Activated CD4-positive, alpha-beta memory T cell treated with anti-CD3 and anti-CD28 coated beads, Interleukin-2, amount 10 ng/mL, durations not matched to agents 7 days and 5 days (primary cell): ENCODE measurements at places on chromosomes 2 and 18.

DNA sequence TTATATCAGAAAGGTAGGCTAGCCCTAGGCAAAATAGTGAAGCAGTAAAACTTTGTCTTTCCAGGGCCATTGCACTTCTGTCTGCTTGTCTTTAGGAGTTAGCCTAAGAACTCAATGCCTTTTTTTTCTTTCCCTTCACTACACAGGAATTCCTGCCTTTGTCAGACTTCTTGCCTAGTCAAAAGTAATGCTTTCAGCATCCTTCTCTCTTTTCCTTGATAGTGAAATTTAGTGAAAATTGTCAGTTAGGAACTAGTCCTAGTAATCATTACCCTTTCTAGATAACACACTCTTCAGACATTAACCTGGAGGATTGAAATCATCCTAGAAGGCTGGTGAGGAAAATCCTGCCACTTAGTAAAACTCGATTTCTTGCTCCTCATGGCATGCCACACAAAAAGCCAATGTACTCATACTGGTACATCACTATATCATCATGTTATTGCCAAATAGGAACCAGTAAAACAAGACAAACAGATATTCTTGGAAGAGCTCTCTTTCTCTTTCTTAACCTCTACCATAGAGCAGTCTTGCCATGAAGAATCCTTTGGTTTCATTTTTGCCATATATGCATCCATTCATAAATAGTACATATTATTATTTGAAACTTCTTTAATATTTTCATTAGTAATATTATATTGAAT lies 320.5 kb downstream of the CTNNA2 start:
- no peak for DNase-seq

GRCh38 chr2:30110773-30111172 lies 36.0 kb upstream of the YPEL5 start:
- DNase-seq, result no peak

DNA sequence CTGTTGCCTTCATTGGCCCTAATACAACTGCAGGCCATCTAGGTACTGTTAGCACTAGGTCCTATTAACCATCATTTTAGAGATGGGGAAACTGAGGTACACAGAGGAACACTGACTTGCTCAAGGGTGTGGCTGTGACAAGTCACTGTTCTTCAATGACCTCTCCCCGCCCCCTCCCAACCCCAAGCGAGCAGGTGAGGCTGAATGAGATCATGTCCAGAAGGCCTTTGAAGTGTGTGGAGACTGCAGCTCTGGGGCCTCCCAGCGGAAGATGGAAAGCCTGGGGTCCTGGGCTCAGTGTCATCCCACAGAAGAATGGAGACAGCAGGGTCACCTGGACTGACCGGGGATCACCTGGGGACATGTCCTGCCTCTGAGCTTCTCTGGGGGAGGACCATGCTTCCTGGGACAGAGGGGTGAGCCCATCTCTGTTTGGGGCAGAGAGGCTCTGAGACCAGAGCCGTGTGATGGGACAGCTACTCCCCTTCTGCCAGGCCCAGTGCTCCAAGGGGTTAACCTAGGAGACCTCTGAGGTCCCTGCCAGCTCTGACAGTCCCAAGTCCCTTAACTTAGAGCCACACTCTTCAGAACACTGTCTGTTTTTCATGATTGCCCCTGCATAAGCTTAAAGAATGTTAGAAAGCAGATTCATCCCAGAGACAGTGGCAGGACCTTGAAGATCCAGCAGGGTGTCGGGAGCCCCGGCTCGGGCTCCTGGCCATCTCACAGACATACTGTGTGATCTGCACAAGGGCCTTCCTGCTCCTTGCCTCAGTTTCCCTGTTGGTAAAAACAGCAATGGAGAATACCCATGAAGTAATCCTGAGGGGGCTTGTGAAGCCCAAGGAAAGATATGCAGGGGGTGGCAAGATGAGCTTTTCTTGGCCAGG lies 16.7 kb upstream of the FOSL2 start:
- DNase-seq, result no peak

- DNase-seq, result no peak
Observed at GRCh38 chr2:144358979-144359541, 160.9 kb downstream of the ZEB2 start.

DNA sequence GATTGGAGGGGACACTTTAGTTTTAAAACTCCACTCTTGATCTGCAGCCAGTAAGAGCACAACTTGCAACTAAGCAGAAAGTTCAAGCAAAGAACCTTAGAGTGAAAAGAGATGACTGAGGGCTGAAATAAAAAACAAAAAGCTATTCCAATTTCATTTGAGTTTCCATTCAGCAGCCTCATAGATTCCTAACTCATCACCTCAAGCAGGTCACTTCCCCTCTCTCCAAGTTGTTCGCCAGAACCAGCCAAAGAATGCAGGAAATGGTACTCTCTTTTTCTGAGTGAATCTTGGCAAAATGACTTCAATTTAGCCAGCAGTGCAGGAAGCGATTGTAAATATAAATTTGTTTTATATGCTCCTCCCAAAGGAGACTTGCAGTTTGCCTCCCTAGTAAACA lies 213.3 kb downstream of the SETBP1 start:
- no peak for DNase-seq

DNA sequence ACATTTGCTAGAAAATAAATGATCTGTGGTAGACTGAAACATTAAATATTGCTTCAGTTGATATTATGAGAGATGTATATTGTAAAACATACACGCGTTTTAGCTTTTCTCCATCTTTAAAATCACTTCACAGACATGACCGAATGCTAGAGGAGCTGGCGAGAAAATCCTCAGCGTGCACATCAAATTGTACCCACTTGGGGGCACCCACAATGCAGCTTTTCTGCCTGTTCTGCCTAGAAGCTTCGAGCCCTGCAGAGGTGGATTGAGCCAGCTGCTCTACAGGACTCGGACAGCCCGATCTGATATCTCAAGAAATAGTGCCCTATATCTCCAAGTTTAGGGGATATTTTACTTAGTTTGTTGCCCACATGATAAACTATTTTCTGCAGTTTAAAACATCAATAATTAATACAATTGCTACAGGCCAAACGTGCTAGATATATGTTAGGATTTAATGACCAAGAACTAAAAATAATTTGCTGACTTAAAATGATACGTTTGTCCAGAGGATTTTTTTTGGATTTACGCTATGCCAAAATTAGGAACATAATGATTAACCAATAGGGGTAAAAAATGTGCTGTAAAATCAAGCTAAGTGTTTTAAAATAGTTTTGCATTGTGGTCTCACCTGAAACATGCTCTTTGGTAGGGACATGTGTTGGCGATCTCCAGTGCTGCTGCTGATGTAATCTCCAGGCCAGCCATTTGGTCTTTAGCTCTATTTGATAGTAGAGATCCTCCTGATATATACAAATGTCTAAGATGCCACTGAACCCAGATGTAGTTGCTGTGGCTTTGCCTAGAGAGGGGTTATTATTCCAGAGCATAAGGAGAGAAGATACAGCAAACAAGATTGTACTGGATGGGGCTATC lies 22.3 kb upstream of the ATP5MC3 start:
- peak; percentile 57 for DNase-seq

GRCh38 chr2:157876066-157876785 lies at the start of gene ACVR1:
Gene ACVR1 (minus strand): TSS chr2:157876330. CDS start chr2:157799493, 76,837 bp downstream.
- DNase-seq, result peak; percentile 87

DNA sequence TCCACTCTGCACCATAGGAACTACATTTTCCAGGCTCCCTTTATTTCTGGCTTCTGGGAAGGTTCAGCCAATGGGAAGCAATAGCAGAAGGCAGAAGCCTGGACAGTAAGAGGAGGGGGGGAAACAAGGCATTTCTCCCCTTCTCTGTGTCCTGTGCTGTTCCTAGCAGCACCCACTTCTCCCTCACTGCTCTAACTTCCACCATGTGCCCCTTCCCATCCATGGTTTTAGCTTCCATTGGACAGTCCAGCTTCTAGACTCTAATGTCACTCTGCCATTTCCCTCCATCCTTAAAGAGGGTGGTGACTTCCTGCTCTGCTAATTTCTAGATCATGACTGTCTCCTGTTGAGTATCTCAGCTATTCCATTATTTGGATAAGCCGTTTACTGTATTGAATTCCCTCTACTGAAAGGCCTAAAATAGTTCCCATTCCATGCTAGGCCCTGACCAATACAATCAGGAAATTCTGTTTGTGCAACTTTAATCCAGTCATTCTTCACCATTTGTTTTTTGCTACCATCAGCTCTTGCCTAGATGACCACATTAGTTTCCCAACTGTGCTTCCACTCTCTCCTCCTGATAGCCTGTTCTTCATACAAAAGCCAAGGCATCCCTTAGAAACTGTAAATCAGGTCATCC lies 20.8 kb upstream of the LYPD1 start:
- no peak for DNase-seq

GRCh38 chr2:121472470-121472993 lies 58.1 kb upstream of the RNU4ATAC start:
- DNase-seq, result no peak

GRCh38 chr2:167817908-167818307 lies 429.5 kb downstream of the STK39 start:
- DNase-seq, result no peak

DNA sequence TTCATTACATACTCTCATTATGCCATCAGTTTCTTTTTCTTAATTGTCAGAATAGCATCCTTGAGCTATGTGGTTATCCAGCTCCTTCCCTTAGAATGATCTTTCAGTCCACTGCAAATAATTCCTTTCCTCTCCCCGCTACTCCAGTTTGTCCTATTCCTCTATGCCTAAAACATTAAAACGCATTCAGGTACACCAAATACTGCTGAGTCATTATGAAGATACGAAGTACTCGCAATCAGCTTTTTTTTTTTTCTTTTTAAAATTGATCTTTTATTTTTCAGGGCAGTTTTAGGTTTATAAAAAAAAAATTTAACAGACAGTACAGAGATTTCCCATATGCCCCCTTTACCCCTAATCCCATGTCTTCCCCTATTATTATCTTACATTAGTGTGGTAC lies 164.8 kb upstream of the TMEM200C start:
- no peak for DNase-seq

GRCh38 chr2:145268931-145269330 lies 749.0 kb upstream of the ZEB2 start:
- DNase-seq, result no peak

DNA sequence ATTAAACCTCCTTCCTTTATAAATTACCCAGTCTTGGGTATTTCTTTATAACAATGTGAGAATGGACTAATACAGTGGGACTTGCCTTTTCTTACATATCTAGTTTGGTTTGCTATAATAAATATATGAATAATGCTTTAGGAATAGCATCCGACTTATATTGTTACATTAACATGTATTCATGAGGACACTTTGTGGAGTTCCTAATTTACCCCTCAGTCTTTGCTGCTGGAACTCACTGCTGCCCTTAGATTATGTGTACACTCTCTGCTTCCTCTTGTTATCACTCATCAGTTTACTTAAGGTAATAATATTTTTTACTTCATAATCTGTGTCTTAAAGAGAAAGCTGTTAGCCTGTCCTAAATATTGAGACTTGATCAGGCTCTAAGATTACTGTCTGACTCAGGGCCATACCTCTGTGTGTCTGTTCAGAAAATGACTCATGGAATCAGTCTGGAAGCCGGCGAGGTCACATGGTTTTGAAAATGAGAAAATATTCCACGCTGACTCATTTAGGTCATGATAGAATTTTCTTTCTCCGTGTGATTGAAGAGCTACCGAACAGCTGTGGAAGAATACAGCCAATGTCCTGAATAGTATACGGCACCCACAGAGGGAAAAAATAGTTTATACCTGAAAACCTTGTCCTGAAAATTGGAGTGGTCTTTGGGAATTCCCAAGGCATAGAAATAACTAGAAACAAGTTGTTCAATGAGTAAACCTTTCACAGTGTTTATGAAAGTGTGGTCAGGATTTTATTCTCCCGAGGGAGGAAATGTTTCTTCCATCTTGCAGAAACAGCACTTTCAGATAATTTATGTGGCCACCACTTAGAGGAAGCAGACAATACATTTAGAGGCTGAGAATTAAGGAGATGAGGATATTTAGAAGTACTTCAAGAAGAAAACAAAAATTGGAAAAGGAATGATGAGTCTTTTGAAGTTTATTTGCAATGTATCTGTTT lies 156.4 kb downstream of the DSEL start:
- peak; percentile 26 for DNase-seq

DNA sequence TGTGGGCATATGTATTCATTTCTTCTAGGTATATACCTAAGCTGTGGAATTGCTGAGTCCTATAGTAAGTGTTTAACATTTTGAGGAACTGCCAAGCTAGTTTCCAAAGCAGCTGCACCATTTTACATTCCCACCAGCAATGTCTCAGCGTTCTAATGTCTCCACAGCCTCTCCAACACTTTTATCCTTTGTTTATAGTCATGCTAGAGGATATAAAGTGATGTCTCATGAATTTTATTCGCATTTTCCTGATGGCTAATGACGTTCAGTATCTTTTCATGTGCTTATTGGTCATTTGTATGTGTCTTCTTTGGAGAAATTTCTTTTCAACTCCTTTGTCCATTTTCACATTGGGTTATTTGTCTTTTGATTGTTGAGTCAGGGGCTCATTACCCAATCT lies 295.2 kb downstream of the NCKAP5 start:
- no peak for DNase-seq

DNA sequence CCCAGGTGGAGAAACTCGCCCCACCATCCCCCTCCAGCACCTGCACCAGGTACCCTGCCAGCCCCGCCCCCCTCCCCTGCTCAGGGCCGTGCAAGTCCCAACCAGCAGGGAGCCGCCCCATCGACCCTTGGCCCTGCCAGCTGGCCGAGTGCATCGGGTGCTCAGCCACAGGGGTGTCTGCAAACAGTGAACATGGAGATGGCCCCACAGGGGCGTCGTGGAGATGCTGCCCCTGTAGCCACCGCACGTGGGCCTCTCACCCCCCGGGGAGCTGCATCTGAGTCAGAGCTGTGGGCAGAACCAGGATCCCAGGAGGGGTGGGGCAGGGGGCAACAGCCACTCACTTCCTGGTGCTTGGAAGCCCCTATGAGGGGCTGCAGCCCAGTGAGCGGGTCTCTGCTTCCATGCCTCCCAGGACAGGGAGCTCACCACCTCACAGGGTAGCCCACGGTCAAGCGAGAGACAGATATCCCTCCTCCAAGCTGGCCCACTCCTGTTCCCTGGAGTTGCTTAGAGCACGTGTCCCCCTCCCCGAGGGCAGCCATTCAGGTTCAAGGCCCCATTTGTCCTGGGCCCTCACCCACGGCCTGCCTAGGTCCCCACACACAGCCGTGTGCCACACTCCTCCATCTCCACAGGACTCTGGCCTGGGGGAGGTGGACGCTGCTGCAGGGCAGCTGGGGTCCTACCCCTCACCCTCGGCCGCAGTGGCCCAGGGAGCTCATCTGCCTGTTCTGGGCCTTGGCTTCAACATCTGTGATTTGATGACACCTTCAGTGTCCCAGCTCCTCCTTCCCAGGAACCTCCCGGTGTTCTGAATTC lies 1.1 kb upstream of the MAB21L4 start:
- no peak for DNase-seq

DNA sequence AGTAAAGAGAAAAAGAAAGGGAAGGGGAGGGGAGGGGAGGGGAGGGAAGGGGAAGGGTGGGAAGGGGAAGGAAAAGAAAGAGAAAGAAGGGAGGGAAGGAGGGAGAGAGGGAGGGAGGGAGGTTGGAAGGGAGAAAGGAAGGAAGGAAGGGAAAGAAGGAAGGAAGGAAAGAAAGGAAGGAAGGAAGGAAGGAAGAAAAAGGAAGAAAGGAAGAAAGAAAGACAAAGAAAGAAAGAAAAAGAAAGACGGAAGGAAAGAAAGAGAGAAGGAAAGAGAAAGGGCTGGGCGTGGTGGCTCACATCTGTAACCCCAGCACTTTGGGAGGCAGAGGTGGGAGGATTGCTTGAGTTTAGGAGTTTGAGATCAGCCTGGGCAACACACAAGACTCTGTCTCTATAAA lies 24.6 kb upstream of the CCNYL1 start:
- DNase-seq, result no peak

GRCh38 chr2:55137024-55137958 lies 87.0 kb upstream of the RTN4 start:
- no peak for DNase-seq
